Activated effector memory CD4-positive, alpha-beta T cell treated with Interleukin-2 at 50 U/mL for 16 hours (primary cell): ENCODE measurements at places on chromosomes 16 and 17.

GRCh38 chr16:88927010-88927409 is 50.0 kb downstream of the CBFA2T3 start:
- no peak for DNase-seq

- DNase-seq = no peak
These were observed 75.8 kb upstream of the TRAP1 start for GRCh38 chr16:3793161-3793576.

DNA sequence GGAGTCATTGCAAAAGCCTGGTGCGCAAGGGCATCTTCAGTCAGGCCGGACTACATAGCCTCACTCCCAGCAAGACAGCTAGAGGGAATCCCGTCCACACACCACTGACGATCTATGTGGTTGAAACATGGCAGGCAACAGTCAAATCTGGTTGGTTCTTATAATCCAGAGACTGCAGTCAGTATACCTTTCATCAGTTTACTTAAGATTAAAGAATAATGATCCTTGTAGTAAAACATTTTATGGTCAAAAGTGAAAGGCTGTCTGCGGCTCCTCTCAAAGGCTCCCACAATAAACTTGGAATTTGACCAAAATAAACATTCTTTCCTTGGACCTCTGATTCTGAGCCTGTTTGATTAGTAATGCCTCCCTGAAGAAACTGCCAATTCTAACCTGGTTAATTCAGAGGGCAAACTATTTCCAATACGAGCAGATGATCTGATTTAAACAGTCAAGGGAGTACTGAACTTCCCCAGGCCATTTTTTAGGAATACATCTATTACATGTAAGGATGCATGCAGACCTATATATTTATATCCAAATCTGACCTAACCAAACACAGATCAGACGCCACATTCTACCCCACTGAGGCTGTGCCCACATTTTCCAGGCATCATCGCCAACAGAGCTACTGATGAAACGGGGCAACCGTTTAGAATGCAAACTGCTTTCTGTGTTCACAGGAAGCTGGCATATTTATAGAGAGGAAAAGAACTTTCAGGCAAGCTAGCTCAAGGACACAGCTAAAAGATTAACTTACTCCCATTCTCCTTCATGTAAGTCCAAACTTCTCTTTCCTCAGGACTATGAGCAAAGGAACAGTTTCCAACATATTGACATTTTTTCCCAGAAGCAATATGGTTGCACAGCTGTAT is 15.3 kb upstream of the TXNDC11 start:
- no peak for DNase-seq

DNA sequence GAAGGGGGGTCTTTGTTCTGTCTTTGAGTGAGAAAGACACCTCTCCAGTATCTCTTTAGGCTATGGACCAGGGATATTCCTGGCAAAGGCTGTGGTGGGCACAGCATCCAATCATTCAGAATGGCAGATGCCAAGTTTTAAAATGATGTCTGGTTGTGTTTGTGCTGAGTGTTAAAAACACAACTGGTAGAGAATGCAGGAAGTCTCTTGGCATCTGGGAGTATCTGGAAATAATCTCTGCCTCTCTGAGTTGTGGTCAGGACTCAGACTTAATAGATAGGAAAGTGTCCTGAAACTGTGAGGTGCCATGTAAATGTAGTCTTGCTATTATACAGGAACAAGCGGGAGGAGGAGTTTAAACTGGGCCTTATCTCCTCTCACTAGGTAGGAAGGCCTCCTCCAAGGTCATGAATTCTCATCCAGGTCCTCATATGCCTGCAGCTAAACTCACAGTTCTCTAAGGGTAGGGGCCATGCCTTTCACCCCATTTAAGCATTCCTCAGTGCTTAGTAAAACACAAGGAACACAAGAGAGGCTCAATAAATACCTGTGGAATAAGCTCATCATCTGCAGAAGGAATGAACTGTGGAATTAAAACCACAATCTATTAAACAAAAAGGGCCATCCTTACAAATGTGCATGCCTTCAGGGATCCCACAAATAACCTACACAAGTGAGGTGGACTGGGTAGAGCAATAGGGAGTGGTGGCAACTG is 317.6 kb downstream of the CBLN1 start:
- no peak for DNase-seq
